Mucosa of descending colon (tissue), 3 donors: ENCODE measurements at places on chromosomes 1 and 21. TPM values are rescaled to one million over a fixed set of nuclear protein-coding genes. Genes with fewer than 3 reads are reported as not detected.

GRCh38 chr1:186799689-186800054, 29.1 kb upstream of the PLA2G4A start:
- DNase-seq = no peak

The ARTN gene
- 7.4 TPM for total RNA-seq

DNA sequence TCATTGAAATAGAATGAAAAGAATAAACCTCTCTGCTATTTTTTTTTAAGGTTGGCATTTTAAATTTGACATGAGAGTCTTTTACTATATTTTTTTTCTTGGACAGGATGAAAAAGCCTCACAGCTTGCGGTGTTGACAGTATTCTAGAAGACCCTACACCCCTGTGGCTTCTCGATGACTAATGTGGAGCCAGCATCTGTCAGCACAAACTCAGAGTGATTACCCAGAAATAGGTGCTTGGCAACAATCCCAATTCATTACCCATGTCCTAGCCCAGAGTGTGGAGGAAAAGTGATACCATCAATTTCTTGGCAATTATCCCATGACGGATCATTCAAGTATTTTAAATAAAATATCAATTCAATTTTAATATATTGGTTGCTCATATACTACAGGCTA, 186.8 kb upstream of the MAP1LC3C start:
- DNase-seq = no peak

DNA sequence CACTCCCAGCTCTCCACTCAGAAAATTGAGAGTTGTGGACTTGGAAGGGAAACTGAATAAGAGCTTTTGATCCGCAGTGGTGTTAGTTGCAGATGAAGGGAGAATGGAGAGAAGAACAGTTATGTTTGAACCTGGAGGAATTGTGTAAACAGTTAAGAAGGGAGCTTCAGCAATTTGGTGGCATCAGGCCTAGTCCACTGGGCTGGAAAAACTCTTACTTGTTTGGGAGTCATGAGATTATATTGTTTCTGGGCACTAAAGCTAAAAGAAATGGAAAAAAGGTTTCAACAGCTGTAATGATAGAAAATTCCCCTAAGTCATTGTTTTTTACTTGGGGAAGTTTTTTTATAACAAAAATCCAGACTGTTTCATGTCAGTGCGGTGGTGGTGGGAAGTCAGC, 256.1 kb upstream of the C1orf87 start:
- DNase-seq = no peak

DNA sequence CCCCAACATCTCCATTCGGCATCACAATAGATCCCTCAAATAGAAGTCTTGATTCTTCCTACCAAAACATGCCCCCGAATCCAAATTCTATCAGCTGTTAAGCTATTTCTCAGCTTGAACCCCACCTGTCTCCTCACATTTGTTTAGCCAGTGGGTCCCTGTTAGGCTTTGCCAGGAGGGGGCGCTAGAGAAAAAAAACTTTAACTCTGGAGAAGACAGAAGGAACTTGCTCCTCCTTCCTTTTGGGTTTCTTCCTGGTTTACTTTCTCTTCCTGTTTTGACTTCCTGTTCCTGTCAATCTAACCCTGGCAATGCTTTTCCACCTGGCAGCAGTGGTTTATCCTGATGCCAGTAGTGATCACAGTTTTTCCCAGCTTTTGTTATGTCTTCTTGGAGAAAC, 95.6 kb upstream of the KCNK1 start:
- no peak for DNase-seq

DNA sequence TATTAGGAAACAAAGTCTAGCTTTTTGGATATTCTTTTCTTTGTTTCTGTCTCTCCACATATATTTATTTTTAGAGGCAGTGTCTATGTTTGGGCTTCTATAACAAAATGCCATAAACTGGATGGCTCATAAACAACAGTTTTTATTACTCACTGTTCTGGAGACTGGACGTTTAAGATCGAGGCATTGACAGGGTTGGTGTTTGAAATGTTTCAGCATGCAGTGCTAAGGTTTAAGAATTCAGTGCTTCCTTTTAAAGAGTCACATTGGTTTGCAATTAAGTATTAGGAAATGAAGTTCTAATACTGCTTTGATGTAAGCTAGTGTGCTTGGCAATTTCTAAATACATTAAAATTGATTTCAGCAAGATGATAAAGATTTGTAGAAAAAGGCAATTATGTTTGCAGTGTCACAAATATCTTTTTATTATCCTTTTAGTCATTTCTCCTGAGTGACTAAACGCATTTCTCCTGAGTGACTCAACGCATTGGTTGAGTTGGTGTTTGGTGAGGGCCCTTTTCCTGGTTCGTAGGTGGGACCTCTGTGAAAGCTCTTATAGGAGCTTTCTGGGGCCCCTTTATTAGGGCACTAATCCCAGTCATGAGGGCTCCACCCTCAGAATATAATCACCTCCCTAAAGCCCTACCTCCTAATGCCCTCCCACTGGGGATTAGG, 317.0 kb downstream of the USP25 start:
- no peak for DNase-seq

- DNase-seq = no peak
Observed at GRCh38 chr1:158145173-158145719, 35.4 kb upstream of the CD1D start.

DNA sequence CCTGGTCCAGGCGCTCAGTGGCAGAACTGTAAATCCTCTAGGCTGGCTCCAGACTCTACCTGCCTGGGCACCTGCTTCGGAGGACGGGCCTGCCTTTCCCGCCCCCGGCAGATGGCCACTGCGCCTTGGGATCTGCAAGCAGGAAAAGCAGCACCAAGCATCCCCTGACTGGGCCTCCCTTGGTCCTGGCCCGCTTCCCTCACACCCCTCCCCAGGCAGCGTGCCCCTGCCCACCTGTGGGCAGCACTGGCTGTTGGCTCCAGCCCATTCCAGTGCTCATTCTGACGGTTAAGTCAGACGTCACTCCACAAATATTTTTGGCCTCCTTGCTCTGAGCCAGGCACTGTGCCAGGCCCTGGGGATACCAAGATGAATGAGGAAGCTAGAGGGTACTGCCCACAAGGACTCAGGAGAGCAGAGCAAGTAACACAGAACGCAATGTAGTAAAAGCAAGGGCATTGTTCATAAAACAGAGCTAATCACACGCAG, 22.0 kb upstream of the BLACAT1 start:
- DNase-seq = peak; percentile 60

- no peak for DNase-seq
Observed at GRCh38 chr1:6218375-6219164, 12.7 kb downstream of the RNF207 start.

The NPHS2 gene
- not detected for total RNA-seq

The WDR77 gene
- total RNA-seq = 20.2 TPM

The TMEM269 gene
- total RNA-seq = not detected

GRCh38 chr21:39110431-39110830, 72.8 kb downstream of the PSMG1 start:
- no peak for DNase-seq

DNA sequence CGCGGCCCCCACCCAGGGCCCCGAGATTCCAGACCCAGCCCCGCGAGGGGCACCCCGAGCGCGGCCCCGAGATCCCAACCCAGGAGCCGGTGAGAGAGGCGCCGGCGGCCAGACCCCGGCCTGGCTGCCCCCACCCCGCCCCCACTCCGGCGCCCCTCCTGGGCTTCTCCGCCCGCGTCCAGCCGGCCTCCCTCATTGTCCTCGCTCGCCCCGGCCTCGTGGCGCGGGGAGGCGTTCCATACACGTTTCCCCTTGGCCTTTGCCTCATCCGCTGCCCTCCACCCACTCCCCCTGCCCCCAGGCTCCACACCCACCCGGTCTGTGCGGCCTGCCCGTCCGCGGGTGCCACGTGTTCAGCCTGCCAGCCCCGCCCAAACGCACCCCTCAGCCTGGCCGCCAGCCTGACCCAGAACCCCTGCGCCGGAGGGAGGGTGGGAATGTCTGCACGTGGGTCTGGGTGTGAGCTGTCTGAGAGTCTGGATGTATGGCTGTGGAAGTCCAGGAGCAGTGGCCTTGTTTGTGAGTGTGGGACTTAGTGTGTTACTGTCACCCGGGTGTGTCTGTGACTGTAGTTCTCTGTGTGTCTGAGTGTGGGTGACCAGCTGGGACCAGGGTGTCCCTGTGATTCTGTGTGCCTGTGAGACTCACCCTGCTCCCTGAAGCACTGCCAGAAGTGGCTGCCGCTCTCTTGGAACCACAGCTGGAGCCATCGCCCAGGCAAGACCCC, 681 bp downstream of the B4GALT2 start:
- DNase-seq = peak; percentile 83

The RPTN gene
- total RNA-seq = not detected

DNA sequence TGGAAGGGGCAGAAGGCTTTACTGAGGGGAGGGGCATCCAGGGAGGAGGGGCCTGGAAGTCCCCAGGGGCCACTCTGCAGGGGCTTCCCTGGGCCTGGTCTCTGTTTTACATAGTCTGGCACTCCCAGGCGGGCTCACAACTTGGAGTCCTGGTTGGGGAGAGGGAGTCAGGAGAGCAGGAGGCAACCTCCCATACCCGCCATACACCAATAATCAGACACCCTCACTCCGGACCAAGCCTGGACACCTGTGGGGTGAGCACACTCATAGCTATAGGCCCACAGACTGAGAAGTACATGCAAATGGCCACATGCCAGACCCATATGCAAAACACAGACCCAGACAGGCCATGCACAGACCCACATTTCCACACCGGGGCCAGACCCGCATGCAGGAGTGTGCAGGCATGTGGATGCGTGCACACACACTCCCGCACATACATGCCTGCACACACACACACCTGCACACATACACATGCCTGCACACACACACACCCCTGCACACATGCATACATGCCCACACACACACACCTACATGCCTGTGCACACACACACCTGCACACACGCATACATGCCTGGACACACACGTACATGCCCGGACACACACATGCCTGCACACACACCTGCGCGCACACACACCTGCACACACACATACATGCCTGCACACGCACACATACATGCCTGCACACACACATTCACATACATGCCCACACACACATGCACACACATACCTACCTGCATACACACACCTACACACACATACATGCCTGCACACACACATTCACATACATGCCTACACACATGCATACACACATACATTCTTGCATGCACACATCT, 89.5 kb upstream of the RUNX3 start:
- no peak for DNase-seq

DNA sequence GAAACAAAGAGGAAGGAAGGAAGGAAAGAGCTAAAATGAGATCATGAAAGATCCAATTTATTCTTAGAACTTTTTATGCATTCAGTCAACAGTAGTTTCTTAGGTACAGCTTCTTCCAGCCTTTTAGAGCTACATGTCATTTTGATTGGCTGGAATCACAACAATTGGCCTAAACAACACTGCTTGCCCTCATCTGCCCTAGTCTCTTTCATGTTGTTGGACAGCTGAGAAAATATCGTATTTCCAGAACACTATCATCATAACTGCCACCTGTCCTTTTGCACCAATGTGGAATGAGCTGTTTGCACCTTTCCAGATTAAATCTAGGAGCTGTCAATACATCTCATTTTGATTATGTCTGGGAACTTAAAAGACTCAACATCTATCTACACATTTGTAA, 161.7 kb downstream of the TGFBR3 start:
- no peak for DNase-seq

DNA sequence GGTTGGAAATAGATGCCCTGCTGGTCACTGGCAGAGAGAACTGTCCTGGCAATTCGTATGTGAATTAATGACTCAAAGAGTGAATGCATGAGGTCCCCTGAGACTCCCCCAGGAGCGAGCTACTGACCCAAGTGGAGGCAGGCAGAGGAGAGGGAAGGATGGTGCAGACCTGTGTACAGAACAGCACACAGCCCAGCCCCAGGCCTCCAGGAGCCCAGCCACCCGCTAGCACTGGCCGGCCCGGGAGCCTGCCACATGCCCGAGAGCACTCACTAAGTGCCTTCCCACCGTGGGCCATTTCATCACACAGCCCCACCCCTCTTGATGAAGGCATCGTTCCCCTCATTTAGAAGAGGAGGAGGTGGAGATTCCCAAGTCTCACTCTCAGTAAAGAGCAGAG, 62.0 kb upstream of the IGSF21 start:
- no peak for DNase-seq

DNA sequence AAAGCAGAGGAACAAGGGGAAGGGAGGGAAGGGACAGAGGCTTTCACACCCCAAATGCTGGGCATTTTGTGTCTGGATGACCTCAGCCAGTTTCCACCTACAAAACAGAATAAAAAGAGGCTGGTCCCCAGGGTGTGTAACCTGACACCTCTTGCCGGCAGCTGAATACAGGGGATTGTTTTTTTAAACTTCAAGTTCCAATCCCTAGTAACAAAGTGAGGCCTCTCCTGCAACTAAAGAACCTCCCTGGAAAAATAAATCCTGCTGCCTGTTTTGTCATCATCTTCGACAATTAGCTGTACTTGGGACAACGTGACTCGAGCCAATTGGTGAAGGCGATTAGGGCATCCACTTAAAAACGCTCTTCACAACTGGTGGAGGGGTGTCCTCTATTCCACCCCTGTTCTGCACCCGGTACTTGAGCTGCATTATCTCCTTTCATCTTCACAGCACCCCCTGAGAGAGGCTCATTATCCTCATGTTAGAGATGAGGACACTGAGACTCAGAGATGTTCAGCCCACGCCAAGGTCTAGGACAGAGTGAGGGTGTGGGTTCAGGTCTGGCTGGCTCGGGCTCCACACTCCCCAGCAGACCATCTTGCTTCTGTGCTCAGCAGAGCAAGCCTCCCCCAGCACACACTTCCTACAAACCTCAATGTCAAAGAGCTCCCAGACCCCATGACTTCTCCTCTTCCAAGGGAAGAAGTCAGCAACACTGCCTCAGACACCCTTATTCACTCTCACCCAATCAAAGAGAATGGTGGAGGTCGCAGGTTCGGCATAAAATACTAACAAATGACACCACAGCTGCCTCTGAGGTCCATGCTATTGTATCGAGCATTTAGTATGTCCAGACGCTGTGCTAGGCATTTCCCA, 15.2 kb downstream of the ITPKB start:
- no peak for DNase-seq

- no peak for DNase-seq
Observed at GRCh38 chr1:78254517-78254916, 208.8 kb downstream of the GIPC2 start.

The SMCP gene
- total RNA-seq = not detected

DNA sequence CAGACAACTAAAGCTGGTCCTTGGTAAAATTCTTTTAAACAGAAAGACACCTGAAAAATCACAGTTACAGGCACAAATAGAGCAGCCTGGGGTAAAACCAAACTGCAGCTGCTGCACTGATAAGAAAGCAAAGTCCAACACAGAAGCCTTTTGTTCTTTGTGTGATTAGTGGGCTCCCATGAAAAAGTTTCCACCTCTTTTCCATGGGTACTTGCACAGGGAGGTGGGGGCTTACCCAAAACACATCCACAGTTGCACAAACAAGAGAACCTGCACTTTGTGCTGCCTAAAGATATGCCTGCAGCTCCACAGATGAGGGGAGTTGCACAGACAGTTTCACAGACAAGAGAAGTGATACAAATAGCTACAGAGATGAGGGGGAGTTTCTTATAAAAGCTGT, 106.7 kb upstream of the SLC5A9 start:
- no peak for DNase-seq

GRCh38 chr1:7117399-7118281, 332.4 kb downstream of the CAMTA1 start:
- DNase-seq = no peak

GRCh38 chr1:185156288-185156853, 382 bp downstream of the TRMT1L start:
- no peak for DNase-seq
